Neural crest cell (in vitro differentiated cells): ENCODE measurements at places on chromosomes 11 and 22.

GRCh38 chr11:72102631-72102945 lies 509 bp downstream of the LAMTOR1 start:
- DNase-seq: no peak

GRCh38 chr22:20423906-20424551 lies 13.6 kb downstream of the SCARF2 start:
- peak; percentile 53 for DNase-seq

DNA sequence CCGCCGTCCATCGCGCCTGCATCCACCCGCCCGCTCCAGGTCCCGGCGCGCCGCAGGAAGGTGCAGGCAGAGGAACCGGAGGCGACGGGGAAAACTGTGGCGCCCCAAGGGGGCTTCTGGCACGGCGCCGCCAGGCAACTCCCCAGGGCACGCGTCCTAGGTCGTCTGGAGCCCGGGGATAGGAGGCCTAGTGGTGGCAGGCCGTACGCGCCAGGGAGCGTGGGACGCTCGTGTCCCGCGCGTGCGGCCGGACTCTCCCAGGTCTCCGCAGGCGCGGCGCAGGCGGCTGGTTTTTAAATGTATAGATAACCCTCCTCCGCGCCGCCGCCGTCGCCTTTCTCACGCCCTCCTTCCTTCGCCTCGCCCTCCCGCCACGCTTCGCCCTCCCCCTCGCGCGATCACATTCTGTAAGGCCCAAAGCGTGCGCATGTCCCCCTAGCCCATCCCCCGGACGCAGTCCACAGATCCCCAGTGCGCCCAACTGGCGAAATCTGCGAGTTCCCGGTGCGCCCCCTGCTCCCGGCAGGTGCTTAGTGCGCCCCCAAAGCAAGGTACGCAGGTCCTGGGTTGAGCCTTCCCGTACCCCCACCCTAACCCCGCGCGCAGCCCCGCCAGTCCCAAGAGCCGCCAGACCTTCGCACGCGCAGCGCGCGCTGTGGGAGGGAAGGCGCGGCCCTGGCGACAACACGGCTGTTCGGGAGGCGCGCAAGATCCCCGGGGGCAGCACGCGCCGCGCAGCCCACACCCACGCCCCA lies at the start of gene ASCL2:
Gene ASCL2 (minus strand): TSS at position 267 of the 755 bp plus-strand sequence. CDS start 256 bp downstream, at position 11.
- DNase-seq: no peak

DNA sequence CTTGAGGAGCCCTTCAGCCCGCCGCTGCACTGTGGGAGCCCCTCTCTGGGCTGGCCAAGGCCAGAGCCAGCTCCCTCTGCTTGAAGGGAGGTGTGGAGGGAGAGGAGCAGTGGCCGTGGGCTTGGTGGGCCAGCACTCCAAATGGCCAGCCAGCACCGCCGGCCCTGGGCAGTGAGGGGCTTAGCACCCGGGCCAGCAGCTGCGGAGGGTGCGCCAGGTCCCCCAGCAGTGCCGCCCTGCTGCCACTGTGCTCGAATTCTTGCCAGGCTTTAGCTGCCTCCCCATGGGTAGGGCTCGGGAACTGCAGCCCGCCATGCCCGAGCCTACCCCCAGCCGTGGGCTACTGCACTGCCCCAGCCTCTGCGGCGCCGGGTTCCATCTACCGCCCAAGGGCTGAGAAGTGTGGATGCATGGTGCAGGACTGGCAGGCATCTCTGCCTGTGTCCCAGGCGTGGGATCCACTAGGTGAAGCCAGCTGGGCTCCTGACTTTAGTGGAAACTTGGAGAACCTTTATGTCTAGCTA lies 82.7 kb downstream of the KCNA4 start:
- DNase-seq: no peak

DNA sequence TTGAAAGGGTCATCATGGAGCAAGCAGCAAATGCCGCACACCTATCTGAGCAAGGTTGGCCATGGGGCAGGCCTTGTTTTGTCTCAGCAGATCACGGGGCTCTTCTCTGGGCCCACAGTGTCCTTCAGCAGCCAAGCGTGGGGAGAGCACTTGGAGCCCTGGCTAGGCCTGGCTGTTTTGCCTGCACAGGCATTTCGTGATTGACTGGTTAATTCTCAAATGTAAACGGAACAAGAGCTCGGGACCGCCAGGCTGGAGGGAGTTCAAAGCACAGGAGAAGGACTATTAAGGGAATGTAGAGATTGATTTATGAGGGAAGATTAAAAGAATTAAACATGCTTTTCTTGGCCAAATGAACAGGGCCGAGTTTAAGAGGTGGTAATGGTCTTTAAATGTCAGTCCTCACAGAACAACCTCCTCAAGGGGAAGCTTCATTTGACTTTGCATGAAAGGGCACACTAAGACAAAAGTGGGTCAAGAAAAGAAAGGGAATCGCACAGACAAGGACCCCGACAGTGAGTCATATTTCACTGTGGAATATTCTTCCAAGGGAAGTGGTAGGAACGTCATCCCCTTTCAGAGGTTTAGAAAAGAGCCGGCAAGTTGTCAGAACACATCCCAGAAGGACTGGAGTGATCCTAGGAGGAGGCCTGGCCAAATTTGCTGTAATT lies 20.7 kb downstream of the SPON1 start:
- DNase-seq: no peak

DNA sequence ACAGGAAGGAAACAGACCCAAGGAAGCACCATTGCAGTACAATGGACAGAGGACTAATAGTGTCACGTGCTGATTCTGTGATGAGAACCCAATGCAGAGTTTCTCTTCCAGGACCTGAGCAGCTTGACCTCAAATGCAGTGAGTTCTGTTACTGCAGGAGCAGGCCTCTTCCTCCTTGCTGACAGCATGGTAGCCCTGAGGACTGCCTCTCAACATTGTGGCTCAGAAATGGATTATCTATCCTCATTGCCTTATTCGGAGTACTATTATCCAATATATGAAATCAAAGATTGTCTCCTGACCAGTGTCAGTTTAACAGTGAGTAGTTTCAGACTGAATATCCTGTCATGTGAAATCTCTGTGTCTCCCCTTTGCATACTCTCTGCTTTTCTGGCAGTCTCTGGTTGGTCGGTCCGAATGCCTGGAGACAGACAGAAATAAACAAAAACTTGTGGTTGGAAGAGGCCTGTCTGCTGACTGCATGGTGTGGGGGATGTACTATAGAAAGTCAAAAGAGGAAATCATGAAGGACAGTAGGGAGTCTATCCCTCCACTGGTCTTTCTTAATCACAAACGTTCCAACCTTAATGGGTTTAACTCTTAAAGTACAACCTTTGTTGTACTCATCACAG lies 6.9 kb upstream of the MS4A14 start:
- no peak for DNase-seq

DNA sequence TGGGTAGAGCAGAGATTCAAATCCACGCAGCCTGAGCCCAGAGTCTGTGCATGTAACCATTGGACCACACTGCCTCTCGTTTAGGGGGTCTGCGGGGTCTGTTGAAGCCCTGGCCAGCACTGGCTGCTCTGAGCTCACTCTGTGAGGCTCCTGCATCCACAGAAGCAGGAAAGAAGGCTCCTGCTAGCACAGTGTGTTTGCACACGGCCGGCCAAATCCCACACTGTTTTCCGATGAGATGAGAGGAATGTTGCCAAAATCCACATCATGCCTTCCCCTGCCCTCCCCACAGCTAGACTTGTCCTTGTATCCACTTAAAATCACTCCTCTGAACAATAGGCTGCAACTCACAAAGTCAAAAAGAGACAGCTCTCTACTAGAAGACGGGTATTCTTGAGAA lies 10.6 kb upstream of the SLC22A12 start:
- DNase-seq: no peak

GRCh38 chr11:30991376-30991775 lies 378.2 kb downstream of the DCDC1 start:
- no peak for DNase-seq

- peak; percentile 50 for DNase-seq
Observed at GRCh38 chr11:86374586-86374985, at the start of gene CCDC81. Gene CCDC81 (plus strand): TSS chr11:86374887. CDS start chr11:86375164, 277 bp downstream.

DNA sequence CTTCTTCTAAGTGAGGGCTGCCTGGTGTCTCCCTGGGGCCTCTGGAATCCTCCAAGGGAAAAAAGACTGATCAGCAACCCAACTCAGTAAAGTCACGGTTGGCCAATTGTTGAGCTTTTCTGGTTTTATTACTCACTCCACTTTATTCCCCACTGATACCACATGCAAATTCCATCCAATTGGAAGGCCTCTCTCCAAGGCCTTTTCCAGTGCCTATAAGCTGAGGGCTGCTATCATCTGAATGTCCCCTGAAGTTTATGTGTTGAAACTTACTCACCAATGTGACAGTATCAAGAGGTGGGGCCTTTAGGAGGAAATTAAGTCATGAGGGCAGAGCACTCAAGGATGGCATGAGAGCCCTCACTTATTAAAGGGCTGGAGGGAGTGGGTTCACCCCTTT lies 463.3 kb downstream of the BUD13 start:
- no peak for DNase-seq

GRCh38 chr11:123525097-123525496 lies 95.0 kb downstream of the GRAMD1B start:
- DNase-seq: no peak

GRCh38 chr11:8794126-8794525 lies 111.5 kb downstream of the RPL27A start:
- DNase-seq: no peak

DNA sequence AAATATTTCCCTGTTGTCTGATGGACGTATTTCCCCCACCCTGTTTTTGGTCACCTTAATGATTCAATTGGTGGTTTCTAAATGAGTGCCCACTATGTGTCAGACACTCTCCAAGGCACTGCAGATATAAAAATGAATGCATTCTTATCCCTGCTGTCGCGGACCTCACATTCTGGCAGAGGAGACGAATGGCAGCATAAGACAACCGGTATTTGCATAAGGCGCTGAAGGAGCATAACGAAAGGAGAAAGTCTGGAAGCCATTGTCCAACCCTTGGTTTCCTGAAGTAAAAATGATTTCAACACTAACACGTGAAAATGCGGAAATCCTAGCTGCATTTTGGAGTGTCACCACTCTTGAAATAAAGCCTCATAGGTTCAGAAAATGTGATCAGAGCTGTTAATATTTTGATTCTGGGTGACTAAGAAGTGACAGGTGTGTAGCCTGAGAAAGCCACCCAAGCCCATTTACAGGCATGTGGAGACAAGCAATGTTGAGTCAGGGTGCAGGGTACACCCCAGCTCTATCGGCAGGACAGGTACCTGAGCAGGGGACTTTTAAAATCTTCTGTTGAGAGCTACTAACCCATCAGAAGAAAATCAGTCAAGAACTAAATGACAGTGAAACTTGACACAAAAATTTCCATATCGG lies 10.1 kb upstream of the GAB2 start:
- no peak for DNase-seq

GRCh38 chr22:41846268-41846987 lies 13.5 kb downstream of the SREBF2 start:
- DNase-seq: no peak

DNA sequence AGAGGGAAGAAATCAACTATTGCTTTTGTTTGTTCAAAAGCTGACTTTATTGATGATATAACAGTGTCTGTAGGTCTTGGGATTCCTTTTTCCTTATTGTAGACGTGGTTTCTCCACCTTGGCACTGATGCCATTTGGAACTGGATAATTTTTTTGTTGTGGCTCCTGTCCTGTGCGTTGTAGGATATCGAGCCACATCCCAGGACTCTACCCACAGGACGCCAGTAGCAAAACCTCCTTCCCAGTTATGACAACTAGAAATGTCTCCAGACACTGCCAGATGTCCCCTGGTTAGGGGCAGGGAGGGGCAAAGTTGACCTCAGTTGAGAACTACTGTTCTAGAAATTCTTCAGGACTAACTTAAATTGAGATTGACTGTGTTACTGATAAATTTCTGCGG lies 45.8 kb downstream of the ZNRF3 start:
- DNase-seq: no peak
